ENCODE measurements at places on chromosomes 7 and 10.

GRCh38 chr7:129757991-129758390, 146.5 kb downstream of the NRF1 start:
- no peak for DNase-seq

DNA sequence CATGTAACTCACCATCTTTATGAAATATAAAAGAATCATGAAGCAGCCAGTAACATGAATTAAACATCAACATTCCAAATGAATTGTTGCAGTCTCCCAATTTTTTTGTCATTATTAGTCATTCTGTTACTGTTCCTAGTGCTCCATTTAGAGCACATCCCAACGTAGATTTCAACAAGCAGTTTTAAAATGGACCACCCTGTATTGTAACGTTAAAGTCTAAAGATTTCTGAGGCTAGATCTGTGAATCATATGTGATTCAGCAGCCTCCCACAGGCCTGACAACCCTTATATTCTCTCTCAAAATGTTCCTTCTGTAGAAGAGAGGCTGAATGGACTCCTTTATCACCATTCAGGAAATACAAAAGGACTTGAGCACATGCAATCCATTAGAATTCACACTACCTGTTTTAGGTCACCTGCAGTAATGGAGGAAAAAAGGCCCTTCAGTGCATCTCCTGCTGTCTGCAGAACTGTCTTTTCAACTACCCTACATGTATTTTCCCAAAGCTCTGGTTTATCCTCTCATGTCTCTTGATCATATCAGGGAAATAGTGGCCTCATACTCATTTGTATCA, 81.4 kb downstream of the CACNA2D1 start:
- no peak for DNase-seq

DNA sequence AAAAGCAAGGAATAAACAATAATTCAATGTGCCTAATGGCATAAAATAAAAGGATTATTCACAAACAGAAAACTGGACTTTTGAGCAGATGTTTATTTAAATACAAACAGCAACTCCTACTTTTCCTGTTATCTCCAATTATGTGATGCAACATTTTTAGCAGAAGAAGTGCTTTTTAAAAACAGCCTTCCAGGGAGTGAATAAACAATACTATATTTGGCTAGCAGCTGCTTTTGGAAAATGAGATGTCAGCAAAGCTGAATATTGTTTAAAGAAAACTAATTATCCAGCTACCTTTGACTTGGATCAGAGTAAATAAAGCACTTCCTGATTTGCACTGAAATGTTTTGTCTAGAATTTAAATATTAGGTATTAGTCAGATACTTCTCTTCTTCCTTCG, 23.2 kb downstream of the CDK1 start:
- no peak for DNase-seq

DNA sequence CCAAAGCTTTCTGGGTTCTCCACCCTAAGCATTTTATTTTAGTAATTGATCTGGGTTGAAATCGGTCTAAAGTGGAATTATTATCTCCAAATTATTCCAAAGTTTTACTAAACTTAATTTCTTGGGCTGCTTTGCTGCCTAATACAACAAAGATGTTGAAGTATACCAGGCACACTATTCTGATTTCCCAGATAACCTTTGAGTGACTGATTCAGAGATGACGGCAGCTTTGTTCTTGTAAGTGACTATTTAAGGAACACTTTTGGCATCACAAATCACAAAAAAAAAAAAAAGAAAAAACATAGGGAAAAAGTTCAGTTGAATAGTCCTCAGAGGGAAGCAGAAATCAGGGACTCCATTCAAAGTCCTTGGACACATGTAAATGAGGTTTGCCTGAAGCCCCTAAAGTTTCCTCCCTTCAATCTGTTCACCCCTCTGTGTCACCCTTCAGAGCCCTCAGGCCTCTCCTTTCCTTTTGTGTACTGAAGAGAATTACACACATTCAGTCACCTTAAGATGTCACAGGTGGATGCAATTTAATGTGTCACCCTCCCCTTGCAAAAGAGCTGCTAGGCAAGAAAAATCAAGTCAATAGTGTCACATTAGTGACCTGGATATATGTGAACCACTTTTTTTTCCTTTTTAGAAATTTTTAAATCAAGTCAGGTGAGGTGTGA, 81.5 kb downstream of the RTKN2 start:
- DNase-seq = no peak

GRCh38 chr7:87206361-87206760, 13.2 kb downstream of the TMEM243 start:
- DNase-seq = no peak

- no peak for DNase-seq
Observed at GRCh38 chr10:71290806-71291527, 28.1 kb upstream of the SLC29A3 start.

- no peak for DNase-seq
Observed at GRCh38 chr10:78140066-78140630, 106.5 kb downstream of the RPS24 start.

GRCh38 chr10:15419279-15419874, 48.3 kb upstream of the FAM171A1 start:
- DNase-seq = peak; percentile 30

DNA sequence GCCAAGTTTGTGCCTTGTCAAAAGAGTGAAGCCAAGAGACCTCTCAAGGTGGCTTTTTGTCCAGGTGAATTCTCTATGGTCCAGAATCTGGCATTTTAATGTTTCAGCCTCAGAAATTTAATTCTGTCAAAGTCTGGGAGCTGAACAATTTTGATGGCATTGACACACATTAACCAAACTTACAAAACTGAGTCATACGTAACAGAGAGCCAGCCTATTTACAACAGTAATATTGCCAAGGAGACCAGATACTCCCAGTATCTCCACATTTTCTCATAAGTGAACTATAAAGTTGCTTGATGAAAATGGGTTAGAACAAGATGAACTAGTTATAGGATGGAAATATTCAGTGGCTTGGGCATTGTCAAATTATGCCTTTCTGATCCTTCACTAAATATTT, 43.8 kb downstream of the PDE6C start:
- no peak for DNase-seq

GRCh38 chr7:74164985-74165456, 9.1 kb upstream of the EIF4H start:
- no peak for DNase-seq

- no peak for DNase-seq
Observed at GRCh38 chr7:96322373-96322695, 436 bp upstream of the SLC25A13 start.

- no peak for DNase-seq
Observed at GRCh38 chr10:132699411-132700155, 86.4 kb downstream of the NKX6-2 start.

GRCh38 chr7:156791241-156791640, 101.7 kb downstream of the LMBR1 start:
- DNase-seq = no peak

GRCh38 chr7:30968294-30968693, 4.5 kb downstream of the GHRHR start:
- DNase-seq = no peak

DNA sequence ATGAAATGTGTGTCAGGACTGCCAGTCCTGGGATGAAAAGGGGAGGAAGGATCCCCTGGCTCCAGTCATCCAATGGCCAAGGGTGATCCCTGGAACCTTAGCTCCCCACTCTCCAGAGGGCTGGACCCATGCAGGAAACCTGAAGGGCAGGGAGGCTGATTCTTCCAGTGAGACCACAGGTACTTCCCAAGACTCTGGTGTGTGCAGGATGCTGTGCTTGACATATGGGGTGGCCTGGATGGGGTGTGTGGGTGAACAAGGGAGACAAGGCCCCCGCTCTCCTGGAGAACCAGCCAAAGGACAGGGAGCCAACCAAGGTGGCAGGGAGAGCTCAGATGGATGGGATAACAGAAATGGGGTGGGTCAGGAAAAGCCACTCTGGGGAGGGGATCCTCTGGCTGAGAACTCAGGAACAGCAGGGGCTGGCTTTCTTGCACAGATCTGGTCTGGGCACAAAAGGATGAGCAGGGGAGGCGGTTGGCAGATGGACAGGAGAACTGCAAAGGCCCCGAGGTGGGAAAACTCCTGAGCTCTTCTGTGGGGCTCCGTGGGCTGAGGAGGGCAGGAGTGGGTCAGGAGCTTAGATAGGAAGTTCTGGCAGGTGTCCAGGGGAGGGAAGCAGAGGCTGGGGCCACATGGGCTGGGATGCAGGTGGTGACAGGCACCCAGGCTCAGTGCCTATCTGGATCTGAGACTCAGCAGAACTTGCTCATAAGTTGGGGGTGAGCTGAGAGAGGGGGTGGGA, 100.6 kb downstream of the ARHGAP22 start:
- DNase-seq = no peak

DNA sequence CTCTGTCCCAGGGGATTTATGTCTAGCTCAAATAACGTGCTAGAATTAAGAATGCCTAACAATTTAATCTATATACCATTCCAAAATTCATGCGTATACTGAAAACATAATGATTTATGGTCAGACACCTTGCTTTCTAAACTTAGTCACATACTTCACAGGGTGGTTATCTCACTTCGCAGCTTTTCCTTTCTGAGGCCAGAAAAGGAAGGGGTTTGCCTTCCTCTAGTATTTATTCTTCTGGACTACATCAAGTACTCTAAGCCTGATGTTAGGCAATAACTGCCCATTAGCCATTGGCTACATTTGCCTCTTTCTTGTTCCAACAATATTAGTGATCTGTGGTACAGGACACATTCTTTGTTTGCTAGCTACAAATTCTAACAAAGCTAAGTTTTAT, 72.6 kb upstream of the FHIP2A start:
- DNase-seq = peak; percentile 61

- no peak for DNase-seq
Observed at GRCh38 chr7:51847461-51848134, 531.0 kb upstream of the COBL start.

GRCh38 chr7:2477447-2478398, 1.5 kb upstream of the GRIFIN start:
- peak; percentile 88 for DNase-seq

- DNase-seq = no peak
Observed at GRCh38 chr7:70926666-70927065, 205.3 kb upstream of the GALNT17 start.

DNA sequence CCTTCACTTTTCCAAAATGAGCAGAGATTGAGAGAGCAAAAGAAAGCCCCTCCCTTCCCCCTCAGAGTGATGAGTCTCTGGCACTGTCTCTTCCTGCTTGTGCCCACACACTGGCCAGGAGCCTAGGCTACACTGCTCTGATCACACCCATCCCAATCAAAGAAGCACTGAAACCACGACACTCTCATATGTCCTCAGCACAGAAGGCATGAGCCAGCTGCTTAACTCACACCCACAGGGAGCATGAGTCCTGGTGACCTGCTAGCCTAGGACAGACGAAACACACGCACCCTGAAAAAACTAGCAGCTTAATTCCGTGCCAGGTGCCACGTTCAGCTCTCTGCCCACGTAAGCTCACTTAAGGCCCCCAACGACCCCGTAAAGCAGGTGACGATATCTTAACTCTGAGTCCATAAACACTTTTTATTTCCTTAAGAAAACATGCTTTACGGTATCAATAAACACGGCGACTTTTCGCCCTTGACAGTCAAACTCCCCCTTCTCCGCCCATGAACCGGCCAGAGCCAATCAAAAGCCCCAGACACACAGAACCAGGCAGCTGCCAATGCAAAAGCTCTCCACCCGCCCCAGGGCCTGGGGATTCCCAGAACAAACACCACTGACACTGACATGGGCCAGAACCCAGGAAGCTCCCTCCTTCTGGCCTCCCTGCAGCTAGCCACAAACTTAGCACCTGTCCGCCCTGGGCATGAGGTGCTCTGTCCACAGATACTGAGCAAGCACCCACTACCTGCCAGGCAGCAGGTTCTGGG, 69.0 kb downstream of the TNRC18 start:
- no peak for DNase-seq

DNA sequence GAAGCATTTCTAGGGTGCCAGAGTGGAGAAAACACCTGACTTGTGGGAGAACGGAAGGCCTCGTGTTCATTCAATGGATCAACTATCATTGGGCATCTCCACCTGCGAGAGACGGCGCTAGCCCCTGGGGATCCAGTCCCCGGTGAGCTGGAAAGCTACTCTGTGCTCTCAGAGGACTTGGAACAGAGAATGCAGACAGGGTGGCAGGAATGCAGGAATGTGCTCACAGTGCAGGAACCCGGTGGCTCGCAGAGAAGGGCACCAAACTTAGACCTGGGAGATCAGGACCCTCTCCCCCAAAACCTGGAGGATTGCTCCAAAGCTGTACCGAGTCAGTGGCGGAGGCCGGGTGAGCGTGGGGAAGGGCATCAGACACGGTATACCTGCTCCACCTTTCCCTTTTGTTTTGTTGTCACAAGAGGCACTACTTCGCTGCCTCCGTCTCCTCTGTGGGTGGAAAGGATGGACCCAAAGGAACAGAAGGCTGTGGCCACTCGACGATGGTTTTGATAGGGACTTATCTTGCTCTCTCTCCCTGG, 569.0 kb upstream of the C7orf33 start:
- no peak for DNase-seq

GRCh38 chr10:133405272-133405671, 11.3 kb downstream of the MTG1 start:
- DNase-seq = no peak

- DNase-seq = no peak
Observed at GRCh38 chr7:158228986-158229385, 358.6 kb downstream of the PTPRN2 start.

GRCh38 chr7:4136036-4136435, 546.1 kb upstream of the FOXK1 start:
- no peak for DNase-seq

DNA sequence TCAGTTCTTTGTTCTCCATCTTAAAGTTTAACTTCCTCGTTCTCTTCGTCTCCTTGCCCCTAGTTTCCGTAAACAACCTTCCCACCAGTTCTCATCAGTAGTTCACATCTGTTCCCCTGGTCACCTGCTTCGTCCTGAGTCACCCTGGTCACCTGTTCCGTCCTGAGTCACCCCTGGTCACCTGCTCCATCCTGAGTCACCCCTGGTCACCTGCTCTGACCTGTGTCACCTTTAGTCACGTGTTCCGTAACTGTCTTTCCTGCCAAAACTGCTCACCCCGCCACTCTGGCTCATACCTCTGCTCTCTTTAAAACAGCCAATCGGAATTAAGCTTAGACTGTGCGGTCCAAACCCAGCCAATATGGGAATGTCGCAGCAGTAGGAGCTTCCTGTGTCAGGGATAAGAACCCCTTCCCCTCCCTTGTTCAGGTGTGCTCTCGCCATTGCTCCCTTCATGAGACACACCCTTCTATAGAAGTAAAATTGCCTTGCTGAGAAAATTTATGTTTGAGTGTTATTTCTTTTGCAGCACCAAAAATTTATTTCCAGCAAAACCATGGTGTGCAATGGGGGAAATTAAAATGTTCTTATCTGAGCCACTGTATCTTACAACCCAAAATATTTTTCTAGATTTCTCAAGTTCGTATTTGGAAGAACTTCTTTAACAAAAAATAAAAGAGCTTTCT, 112.2 kb downstream of the VIM start:
- no peak for DNase-seq
